ENCODE measurements at places on chromosomes 6 and 20. TPM values are rescaled to one million over a fixed set of nuclear protein-coding genes. Genes with fewer than 3 reads are reported as not detected.
A peak's percentile ranks its signal among the peaks of the same experiment; 100 is the strongest.

DNA sequence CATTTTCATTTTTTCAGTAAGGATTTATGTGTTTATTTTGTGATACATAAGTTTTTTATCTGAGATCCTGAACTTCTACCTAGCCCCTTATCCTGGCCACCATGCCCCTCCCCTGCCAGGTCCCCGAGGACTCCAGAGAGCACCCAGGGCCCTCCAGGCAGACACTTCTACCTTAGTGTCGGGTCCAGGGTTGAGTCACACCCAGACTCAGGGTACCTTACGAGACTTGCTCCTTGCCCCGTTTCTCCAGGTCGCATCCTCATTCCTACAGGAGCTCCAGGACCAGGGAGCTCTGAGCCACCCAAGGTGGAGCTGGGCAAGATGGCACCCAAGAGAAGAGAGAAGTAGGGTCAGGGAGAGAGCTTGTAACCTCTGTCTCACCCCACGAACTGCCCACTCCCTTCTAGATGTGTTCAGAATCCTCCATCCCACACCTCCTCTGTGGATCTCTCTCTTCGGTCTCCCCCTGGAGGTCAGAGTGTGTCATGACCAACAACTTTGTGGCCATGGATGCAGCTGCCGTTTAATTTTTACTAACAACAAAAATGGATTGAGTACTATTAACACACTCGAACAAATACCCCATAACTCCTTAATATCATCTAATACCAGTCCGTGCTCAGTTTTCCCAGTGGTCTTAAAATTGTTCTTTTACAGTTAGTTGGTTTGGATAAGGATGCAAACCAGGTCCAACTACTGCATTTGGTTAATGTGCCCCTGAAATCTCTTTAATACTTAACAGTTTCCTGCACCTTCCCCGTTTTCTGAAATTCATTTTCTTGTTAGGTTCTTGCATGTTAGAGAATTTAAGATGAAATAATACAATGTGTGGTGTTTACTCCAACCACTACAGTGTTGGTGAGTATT is 130.6 kb upstream of the INSM1 start:
- no peak for DNase-seq

DNA sequence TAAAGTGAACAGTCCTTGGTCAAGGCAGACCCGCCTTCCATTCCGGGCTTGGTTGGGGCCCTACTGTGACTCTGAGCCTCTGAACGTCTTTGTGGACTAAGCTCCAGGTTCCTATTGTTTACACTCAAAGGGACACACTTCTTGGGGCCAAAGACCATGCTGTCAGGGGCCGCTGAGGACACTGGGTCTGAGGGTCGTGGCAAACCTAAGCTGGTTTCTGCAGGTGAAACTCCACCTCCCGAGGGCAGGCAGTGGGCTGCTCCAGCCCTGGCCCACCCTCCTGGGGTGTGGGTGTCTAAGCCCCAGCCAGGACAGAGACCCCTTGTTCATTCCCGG is 43.1 kb downstream of the DSTN start:
- peak; percentile 50 for DNase-seq

DNA sequence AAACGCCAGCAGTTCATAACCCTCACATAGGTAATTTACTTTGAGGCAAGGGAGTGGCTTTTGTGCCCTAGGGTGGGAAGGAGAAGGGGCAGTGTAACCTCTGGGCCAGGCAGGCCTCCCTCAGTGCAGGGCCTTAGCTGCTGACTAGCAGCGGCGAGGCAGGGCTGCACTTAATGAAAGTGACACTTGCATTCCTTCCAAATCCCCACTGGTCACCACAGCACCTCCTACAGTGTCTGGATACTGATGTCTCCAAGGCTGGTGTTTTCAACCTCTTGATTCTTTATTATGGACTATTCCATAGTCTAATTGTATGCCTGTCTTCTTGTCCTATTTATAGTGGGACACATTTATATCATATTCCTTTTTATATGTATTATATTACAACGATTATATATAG is 152.7 kb downstream of the LY86 start:
- no peak for DNase-seq

GRCh38 chr6:169243661-169244060 is 10.0 kb downstream of the THBS2 start:
- no peak for DNase-seq

GRCh38 chr6:133835901-133836300 is 53.0 kb upstream of the TCF21 start:
- no peak for DNase-seq

- no peak for DNase-seq
These were observed 516.0 kb downstream of the LMBRD1 start for GRCh38 chr6:69280858-69281257.

C6orf52 gene
- 0.29 TPM for polyA plus RNA-seq

DNA sequence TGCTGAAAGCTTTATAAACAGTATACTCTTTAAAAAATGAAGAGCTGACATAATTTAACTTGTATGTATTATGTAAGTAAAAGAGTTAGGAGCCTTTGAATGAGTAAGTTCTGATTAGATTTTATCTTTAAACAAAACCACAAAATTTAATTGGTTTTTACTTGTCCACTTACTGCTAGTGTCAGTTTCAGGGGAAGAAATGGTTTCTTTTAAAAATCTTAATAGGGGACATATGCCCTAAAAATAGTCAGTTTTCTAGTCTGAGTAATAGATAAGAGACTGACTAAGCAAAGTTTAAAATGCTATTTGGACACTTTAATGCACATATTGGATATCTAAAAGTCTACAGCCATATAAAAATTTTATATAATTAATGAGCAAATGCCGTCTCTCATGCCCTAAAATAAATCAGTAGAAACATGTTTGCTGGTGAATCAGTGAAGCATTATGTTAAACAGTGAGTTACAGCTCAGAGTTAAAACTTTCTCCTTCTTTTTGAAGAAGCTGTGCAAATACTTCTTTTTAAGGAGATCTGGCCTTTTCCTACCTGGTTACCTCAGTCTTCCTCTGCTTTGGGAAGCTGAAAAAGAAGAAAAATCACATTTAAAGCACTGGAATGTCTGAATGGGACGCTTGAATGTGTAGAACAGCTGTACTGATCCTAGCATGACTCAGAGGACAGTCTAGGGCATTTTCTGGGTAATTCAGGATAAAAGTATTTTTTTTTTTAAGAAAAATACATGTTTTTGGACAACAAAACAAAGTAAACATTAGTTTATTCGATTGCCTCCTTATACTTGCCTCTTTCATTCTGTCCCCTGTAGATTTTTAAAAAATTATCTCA is 55.3 kb downstream of the CDH26 start:
- no peak for DNase-seq

CLDN20 gene
- not detected for polyA plus RNA-seq

GRCh38 chr6:25175196-25175595 is 104.0 kb upstream of the CARMIL1 start:
- no peak for DNase-seq

CNKSR3 gene
- polyA plus RNA-seq = 7.9 TPM

SLC17A3 gene
- polyA plus RNA-seq = not detected
